ENCODE measurements at places on chromosomes 12 and 14. TPM values are rescaled to one million over a fixed set of nuclear protein-coding genes. Genes with fewer than 3 reads are reported as not detected.

The TROAP gene
- total RNA-seq = 50.0 TPM

The MANSC4 gene
- not detected for total RNA-seq

The EGLN3 gene
- total RNA-seq = 3.6 TPM

The CDCA3 gene
- total RNA-seq = 59.0 TPM

The FKBP4 gene
- 64.9 TPM for total RNA-seq

The STXBP6 gene
- total RNA-seq = not detected

The ADAM21 gene
- total RNA-seq = 0.08 TPM

The C2CD5 gene
- total RNA-seq = 15.9 TPM

The HHIPL1 gene
- total RNA-seq = 2.1 TPM

The RNASE3 gene
- not detected for total RNA-seq

The ADCY4 gene
- 0.21 TPM for total RNA-seq

The ATP6V1D gene
- 68.6 TPM for total RNA-seq

The TEX22 gene
- 2.9 TPM for total RNA-seq

The COX8C gene
- not detected for total RNA-seq

The SERPINA5 gene
- total RNA-seq = 0.49 TPM

The TMCC3 gene
- 0.92 TPM for total RNA-seq

The TCL1B gene
- not detected for total RNA-seq

The CCDC59 gene
- 39.8 TPM for total RNA-seq

The RD3L gene
- not detected for total RNA-seq

The IRAK3 gene
- total RNA-seq = 2.4 TPM

The KRT82 gene
- total RNA-seq = not detected

The CRADD gene
- 7.0 TPM for total RNA-seq

The CISTR gene
- total RNA-seq = not detected

The CD163 gene
- 0.64 TPM for total RNA-seq

The RPS6KL1 gene
- 14.9 TPM for total RNA-seq

The CLEC4C gene
- not detected for total RNA-seq

The GUCY2C gene
- total RNA-seq = 0.13 TPM

The AP5M1 gene
- 20.0 TPM for total RNA-seq

The CPNE6 gene
- not detected for total RNA-seq

The GNG2 gene
- total RNA-seq = 0.23 TPM

The PTPRR gene
- total RNA-seq = not detected

The GARIN6 gene
- total RNA-seq = not detected

The CLEC6A gene
- total RNA-seq = not detected

The LRP1-AS gene
- total RNA-seq = not detected

The FOXA1 gene
- total RNA-seq = 8.7 TPM
